ENCODE measurements at places on chromosomes 12 and 14.

DNA sequence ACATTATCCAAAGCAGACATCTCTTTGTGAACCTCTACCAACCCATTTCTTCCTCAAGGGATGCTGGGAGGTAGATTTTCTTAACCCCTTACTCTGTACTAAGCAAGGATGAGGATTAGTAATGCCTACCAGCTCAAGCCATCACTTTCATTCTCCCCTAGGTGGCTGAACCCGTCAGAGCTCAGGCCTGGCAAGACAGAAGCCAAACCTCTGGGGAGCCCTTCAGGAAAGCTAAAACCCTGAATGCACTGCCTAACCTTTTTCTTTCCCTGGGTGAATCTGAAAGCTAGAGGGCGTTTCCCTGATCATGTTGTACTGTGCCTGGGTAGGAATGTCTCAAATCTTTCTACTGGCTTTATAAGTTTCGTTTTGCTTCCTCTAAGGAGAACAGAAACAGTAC, 617.3 kb downstream of the RPL10L start:
- no peak for DNase-seq

DNA sequence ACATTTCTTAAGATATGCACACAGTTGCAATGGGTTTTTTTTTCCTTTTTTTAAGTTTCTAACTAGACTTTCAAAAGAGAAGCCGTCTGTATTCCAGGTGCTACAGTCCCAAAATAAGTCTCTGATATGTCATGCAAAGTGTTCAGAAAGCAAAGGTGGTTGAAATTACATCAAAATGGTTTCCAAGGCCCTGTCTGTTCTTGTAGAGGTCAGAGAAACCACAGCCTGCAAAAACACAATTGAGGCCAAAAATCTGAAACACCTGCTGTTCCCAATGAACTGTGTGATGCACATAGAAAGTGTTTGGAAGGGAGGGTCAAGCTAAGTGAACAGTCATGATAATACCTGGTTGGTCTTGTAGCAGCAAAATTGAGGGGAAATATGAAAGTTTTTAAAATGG, 91.0 kb downstream of the VRK1 start:
- DNase-seq, result no peak

DNA sequence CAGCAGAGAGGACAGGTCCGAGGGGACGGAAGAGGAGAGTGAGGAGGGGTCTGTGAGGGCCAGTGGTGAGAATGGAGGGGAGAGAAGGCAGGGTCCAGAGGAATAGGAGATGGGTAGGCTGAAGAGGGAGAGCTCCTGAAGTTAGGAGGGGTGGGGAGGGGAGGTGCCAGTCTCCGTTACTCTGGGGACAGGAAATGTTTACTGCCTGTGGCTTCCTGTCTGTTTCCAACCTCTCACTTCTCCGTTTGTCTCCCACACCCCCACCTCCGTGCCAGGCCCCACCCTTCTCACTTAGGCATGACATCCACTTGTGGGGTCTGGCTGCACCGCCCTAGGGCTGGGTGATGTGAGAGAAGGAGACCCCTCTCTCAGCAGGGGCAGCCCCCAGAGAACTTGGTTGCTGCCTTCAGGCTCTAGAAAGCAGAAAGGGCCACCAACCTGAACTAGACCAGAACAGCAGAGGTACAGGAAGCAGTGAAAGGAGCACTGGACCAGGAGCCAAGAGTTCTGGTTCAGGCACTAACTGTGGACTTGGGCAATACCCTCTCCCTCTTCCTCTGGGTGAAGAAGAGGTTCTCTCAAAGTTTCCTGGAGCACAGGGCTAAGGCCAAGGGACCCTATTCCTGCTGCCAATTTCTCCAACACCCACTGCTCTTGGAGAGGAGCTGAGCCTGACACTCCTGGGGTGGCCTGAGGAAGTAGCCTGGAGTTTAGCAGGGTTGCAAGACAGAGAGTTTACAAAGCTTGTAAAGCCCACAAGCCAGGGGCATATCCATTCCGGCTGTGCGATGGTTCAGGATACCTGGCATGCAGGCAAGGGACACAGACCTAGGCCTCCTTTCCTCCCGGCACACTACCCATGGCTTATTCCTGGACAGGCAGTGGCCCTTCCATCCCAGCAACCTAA, 5.5 kb downstream of the ITGA5 start:
- no peak for DNase-seq

DNA sequence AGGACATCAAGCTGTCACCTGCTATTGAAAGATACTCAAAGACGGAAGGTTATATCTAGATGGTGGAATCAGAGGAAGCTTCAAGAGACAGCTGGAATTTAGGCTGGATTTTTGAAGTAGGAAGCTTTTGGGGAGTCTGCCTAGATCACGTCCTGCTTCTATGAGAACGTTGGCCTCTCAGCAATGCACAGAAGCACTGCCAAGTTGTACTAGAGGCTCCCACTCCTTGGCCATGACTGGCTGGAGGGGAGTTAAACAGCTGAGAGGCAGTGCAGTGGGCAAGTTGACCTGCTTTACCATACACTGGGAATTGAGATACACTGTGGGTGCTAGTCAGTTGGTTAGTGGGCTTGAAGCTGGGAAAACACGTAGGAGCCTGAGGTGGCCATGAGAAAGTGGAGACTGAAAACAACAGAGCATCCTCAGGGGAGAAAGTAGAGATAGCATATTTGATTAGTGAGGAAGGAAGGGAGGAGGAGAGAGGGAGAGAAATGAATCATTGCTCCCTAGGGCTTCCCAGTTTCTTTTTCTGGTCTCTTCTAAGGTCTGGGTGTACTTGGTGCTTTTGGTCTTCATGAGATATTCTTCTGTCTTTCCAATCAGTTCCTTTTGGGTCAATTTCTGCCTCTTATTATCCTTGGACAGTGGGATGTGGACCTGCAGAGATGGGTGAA, 110.8 kb downstream of the EMP1 start:
- no peak for DNase-seq

DNA sequence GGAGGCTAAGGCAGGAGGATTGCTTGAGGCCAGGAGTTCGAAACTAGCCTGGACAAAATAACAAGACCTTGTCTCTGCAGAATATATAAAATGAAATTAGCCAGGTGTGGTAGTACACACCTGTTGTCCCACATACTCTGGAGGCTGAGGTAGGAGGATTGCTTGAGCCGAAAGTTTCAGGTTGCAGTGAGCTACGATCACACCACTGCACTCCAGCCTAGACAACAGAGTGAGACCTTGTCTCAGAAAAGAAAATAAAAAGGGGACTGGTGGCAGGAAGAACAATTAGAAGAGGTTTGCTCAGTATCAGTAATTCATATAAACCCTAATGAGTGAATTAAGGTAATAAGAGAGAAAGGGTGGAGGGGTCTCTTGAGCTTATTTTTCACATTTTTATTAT, 8.0 kb downstream of the PSMA6 start:
- no peak for DNase-seq

DNA sequence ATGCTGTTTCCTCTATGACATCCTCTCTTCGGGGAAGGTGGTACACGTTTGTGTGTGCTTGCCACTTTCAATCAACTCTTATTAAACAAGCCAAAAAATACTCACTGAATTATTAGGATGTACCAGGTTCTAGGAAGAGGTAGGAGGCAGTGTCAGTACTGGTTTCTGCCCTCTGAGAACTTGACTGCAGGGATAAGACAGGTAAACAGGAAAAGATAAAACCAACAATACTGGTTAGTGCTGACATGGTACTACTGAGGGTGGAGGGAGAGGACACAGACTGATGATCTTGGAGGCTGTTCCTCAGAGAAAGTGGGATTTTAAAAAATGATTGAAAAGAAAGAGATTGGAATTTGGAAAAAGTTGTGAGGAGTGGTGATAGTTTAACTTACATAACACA, 295.2 kb upstream of the PWP1 start:
- no peak for DNase-seq

GRCh38 chr12:68903511-68903910, 29.5 kb downstream of the CPM start:
- no peak for DNase-seq

DNA sequence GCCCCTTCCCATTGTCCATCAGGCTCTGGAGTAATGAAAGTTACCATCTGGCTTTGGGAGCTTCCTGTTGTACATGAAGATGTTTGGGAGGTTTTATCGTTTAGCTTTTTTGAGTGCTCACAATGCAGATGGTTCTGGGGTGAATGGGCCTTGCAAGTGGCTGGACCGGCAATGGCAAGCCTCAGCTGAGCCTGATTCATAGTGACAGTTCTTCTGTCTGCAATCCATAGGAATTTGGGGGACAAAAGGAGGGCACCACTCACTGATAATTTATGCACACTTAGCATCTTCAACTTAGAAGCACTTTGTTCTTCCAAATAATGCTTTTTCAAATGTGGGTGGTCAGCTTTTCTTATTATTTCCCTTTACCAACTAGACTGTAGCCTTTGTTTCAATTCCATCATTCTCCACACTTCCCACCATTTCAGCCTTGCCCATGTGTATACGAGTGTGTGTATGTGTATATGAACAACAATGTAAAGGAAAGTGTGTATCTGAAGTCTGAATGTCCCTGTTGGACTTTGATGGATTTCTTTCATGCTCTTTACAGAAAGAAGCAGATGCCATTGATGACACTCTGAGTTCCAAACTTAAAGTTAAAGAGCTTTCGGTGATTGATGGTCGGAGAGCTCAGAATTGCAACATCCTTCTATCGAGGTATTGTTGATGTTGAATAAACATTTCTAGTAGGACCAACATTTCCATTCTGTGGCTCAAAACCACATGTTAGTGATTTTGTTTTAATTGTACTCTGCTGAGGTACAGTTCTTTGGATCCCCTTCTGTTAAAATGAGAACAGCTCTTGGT, 125.5 kb downstream of the GPR135 start:
- DNase-seq, result no peak

DNA sequence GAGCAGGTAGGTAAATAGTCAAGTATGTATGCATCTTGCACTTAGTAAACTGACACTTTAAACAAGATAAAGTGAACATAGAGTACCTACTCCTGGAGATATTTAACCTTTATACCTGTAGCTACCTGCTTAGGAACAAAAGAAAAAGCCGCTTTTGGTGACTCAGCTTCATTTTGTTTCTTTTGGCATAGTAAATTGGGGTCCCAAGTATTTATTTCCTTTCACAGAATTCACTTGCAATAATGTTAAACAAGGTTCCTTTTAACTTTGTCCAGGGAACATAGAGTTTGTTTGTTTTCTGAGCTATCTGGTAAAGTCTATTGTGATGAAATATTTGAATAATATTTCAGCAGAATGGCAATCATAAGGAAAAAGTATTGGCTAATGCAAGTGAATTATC, 20.0 kb downstream of the SLCO1B3 start:
- DNase-seq, result no peak

GRCh38 chr12:1791104-1791841, 29.1 kb upstream of the LRTM2 start:
- DNase-seq, result no peak

DNA sequence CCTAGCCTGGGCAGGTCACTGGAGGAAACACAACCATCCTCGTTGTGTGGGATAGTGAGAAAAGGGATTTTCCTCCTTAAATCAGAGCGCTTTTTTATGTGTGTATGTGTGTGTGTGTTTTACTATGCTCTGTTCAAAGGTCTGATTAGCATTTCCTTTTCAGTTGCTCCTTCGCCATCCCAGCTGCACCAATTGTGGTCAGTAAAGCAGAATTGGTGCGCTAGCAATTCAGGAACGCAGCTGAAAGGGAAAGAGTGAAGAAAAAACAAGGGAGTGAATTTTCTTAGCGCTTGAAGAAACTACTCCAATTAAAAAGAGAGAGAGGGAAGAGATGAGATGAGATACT, 173.3 kb upstream of the PARP11 start:
- no peak for DNase-seq

- DNase-seq, result no peak
Observed at GRCh38 chr14:65332141-65332871, 80.2 kb upstream of the FUT8 start.

GRCh38 chr12:111584959-111585358, 14.2 kb downstream of the ATXN2 start:
- DNase-seq, result no peak

GRCh38 chr12:53532524-53533445, 25.5 kb upstream of the NPFF start:
- no peak for DNase-seq

DNA sequence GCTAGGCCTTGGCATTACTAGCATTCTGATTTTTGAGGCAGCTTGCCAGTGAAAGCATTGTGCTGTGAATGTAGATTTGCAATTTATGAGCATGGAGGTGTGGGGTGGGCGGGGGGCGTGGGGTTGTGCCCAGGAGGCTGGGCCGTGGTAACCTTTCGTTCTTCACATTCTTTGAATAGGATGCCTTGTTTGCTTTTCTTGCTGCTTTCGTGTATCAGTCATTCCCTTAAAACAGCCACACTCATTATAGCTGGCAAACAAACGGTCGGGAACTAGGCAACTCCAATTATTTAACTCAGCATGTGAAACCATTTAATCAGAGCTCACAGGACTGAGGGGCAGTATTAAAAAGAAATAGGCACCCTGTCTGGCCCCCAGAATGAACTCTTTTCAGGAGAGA, 115.9 kb upstream of the PELI2 start:
- no peak for DNase-seq

- no peak for DNase-seq
Observed at GRCh38 chr12:116878567-116879508, 2.4 kb downstream of the HRK start.
